ENCODE measurements at places on chromosomes 7 and 10.

GRCh38 chr7:158256091-158256816 lies 331.4 kb downstream of the PTPRN2 start:
- no peak for DNase-seq

- DNase-seq = no peak
These were observed 9.9 kb downstream of the SOSTDC1 start for GRCh38 chr7:16455591-16455990.

DNA sequence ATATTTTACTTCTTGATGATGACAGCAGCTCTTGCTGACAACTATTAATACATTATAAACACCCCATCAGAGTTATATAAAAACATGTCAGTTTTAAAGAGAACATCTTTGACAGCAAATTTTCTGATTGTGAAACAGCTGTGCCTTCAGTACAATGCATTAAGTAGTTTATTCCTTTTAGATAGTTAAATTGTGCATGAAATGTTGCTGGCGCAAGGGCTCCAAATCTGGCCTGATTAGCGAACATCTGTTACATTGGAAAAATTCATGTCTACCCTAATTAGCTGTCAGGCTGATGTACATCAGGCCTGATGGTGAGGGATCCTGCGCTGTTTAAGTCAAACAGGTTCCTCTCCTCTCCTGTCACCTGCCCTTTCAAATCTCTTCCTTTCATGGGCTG lies 171.9 kb upstream of the SP8 start:
- DNase-seq = no peak

- DNase-seq = no peak
These were observed 72.9 kb downstream of the ADK start for GRCh38 chr10:74223755-74224529.

DNA sequence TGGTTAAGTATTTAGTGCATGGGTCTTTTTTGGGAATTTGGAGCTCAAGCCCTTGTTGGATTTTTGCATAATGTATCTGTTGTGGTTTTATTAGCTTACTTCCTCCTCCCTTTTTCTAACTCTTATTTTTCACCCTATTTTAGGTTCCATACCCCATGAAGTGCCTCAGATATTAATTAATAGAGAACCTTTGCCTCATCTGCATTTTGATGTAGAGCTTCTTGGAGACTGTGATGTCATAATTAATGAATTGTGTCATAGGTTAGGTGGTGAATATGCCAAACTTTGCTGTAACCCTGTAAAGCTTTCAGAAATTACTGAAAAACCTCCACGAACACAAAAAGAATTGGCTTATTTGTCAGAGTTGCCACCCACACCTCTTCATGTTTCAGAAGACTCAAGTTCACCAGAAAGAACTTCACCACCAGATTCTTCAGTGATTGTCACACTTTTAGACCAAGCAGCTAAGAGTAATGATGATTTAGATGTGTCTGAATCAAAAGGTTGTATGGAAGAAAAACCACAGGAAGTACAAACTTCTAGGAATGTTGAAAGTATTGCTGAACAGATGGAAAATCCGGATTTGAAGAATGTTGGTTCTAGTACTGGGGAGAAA lies 28.0 kb downstream of the SIRT1 start:
- no peak for DNase-seq

- no peak for DNase-seq
These were observed 18.3 kb upstream of the PDE1C start for GRCh38 chr7:32088451-32088881.

Measured in MM.1S (cell line).